ENCODE measurements at places on chromosomes 1 and 21.

- DNase-seq, result no peak
Observed at GRCh38 chr1:121518726-121519041, 333.9 kb downstream of the SRGAP2C start.

DNA sequence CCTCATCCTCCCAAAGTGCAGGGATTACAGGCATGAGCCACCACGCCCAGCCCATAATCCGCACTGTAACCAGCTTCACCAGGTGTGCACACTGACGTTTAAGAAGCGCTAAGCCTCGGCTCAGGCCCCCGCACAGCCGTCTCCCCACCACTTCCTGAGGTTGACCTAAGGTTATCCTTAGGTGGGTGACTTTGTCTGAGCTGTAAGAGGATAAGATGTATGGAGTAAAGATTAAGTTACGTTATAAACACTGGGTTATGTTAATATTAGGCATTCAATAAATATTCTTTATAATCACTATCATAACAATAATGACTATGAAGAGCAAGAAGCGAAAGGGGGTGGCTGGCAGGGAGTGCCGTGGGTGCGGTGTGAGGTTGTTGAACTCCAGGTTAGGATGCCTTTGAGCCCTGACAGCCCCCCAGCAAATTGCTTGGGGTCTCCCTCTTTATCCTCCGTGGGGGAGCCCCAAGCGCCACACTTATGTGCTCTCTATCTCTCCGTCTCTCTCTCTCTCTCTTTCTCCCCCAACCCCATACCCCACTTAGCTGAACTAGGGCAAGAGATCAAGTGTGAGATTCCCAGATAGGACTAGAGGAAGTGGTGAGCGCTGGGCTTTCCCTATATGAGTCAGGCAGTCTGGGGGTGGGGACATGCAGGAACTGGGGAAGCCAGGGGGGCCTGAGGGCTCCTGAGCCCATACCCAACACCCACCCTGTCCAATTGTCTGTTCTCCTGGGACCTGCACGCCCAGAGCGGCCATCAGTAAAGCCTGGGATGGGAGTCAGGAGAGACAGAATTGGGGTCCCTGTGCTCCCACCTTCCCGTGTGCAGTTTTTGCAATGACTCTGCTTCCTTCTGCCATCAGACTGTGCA lies 7.6 kb downstream of the EFHD2 start:
- peak; percentile 87 for DNase-seq

DNA sequence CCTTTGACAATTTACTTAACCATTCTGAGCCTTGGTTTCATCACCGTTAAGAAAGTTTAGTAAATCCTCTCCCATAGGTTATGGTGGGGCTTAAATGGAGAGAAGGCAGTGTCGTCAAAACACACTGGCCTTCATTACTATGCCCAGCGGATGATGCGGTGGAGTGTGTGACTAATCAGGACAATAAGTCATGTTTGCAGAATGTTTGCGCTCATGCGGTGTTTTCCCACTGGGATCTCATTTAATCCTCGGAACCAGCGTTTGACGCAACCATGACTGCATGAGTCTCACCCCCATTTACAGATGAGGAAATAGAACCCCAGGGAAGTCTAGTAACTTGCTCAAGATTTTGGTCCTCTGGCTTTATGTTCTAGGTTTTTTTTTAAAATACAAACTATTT lies 17.5 kb downstream of the SLC26A9 start:
- no peak for DNase-seq

DNA sequence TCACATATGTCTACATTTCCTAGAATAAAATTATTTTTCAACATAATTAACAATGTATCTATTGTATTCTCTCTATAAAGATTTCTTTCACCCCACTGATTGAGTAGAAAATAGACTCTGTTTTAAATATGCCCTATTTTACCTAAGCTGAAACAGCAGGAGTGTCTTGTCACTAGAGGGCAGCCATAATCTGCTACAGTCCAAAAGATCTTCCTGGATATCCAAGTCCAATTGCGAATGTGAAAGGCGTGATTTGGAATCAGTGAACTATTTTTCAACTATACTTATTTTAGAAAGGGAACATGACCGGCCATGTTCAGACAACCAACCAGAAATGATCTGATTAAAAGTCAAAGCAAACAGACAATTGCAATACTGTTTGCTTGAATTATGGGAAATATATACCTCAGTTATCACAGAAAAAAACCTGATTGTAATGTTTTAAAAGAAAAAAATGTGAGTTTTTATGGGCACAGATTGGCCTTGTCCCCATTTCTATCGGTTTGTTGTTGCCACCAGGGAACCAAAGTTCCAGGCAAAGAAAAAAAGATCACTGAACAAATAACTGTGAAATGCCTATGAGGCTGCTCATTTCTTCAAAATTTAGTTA lies 1211.0 kb upstream of the ADGRL4 start:
- no peak for DNase-seq

DNA sequence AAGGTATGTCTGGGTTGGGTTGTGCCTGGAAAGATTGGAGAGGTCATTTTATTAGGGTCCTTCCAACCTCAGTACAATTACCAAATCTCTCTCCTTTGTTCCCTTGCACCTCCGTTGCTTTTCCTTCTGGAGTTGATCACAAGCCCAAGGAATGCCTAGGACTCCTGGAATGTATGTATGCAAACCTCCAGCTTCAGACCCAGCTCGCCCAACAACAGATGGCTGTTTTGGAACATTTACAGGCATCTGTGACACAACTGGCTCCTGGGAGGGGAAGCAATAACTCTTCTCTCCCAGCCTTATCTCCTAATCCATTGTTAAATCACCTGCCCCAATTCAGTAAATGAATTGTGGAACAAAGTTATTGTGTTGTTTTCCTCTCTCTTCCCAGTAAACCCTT lies 8.3 kb downstream of the TSACC start:
- DNase-seq, result no peak

DNA sequence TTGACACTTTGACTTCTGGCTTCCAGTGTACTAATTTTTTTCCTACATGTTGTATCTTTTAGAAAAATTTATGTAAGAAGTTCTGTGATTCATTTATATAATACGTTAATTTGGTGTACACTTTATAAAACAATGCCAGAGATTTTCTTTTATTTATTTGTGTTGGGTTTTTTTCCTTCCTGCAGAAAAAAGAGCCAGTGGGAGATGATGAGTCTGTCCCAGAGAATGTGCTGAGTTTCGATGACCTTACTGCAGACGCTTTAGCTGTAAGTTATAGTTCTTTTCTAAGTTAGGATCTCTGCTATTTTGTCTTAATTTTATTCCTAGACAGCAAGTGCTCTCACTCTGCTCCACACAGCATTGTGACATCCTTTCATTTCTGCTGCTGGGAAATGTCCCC lies 14.4 kb downstream of the SARS1 start:
- no peak for DNase-seq

All from CD4-positive, alpha-beta T cell (primary cell).